ENCODE measurements at places on chromosomes 11 and 22.

- no peak for DNase-seq
These were observed 49.5 kb downstream of the IGLL5 start for GRCh38 chr22:22936915-22937656.

DNA sequence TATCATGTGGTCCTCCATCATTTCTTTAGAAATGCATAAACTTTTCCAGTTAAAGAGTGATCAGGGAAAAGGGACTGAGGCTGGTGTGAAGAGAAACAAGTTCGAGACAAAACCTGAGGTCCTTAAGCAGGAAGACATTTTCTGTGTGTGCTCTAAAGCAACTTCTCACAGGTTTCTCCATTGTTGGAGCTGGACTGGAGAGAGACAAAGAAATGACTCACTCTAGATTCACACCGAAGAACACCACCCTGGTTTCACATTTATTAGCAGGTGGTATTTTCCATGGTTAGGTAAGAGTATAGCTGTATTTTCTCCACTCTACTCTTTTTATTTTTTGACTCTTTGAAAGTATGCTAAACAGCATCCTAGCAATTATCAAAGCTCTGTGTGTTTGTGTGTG is 736.4 kb downstream of the KCNA4 start:
- DNase-seq = no peak

GRCh38 chr11:22666688-22667439 is 453 bp downstream of the GAS2 start:
- no peak for DNase-seq

DNA sequence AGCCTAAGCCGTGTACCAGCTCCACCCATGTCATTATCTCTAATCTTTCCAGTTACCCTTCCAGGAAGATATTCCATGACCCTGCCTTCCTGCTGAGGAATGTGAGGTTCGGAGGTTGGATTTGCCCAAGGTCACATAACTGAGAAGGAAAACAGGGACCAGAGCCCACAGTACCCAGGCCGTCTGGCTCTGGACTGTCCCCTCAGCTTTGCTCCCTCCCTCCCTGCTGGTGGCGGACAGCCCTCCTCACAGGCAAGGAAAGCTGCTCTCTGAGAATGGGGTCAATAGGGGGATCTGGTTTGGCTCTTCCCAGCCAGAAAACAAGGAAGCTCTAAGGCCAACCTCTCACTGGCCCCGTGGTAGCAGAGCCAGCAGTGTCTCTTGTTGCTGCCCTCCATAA is 63.3 kb downstream of the SYN3 start:
- no peak for DNase-seq

GRCh38 chr11:10473371-10473770 is 18.3 kb downstream of the AMPD3 start:
- no peak for DNase-seq

DNA sequence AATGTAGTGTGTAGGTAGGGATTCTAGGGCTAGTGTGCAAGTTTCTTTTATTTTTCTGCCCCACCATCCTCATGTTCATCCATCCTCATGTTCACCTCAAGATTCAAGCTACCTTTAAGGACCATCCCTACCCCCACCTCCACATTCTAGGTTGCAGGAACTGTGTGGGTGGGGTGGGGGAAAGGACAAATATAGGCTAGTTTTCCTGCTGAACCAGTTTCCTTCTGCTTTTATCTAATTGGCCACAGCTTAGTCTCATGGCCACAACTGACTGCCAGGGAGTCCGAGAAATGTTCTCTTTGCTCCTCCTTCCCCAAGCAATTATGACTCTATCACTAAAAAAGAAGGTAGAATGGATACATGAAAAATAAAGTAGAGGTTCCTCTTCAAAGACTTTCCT is 179.0 kb upstream of the LARGE1 start:
- DNase-seq = no peak

All from effector CD8-positive, alpha-beta T cell (primary cell).